ENCODE measurements at places on chromosomes 16 and 17.

GRCh38 chr16:53804467-53804866 is 100.5 kb downstream of the FTO start:
- DNase-seq = no peak

DNA sequence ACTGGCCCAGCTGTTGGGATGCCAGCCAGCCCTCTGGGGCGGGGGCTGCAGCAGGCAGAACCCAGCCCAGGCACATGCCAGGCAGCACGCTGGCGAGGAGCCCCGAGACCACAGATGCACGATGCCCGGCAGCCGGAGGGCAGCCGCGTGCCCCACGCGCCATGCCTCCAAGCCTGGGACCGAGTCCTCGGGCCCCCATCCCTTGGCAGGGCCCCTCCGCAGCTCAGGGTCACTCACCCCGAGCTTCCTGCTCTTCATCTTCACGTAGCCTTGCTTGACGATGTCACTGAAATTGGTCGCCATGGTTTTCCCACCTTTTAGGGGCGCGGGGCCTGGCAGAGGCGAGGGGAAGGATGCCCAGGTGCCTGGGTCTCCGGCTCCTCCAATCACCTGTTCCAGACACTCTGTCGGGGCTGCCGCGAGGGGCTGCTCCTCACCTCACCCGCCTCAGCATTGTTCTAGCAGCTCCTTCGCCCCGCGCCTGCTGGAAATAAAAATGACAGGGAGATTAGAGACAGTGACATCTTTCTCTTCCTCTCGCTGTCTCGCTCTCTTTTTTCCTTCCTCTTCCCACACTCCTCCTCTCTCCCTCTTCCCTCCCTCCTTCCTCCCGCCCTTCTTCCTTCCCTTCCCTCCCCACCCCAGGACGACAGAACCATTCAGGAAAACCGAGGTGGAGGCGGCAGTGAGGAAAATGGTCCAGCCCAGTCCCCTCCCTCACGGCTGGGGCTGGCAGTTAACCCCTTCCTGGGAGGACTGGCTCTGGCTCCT is 6.9 kb downstream of the DOK4 start:
- no peak for DNase-seq

DNA sequence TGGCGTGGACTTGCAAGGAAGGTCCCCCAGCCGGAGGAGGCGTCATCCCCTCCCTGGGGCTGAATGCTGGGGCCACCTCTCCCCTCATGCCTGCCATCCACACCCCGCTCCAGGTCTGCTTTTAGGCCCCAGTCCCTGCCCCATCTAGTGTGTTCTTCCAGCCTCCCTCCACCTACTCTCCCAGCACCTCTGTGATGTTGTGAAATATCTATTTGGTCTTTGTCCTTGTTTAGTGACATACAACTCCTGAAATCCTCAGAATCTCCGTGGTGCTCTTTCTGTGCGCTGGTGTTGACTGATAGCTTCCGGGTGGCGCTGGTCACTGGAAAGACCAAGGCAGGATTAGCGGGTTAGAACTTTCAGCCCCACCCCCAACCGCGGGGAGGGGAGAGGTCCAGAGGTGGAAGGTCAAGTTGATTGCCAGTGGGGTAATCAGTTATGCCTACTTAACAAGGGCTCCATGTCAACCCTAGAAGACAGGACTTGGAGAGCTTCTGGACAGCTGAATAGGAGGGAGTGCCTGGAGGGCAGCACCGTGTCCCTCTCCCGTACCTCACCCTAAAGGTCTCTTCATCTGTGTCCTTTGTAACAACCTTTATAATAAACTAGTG is 10.1 kb downstream of the TBC1D24 start:
- DNase-seq = no peak

GRCh38 chr17:79672496-79672895 is 58.2 kb upstream of the ENPP7 start:
- no peak for DNase-seq

DNA sequence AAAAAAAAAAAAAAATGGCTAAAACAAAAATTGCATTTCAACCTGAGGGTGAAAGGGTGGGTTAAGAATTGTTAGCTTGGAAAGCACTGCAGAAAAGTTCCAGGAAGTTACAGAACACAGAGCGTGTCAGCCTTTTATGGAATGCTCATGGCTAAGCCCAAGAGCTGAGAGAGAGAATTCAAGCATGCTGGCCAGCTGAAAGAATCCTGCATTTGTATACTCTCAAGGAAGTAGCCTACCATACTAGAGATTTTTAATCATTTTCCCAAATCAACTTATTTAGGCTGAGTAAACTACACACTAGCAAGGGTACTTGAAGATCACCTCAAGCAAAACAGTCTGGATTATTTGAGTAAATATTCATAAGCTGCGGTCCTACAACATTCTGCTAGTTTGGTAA is 153.9 kb downstream of the KCNJ2 start:
- no peak for DNase-seq

DNA sequence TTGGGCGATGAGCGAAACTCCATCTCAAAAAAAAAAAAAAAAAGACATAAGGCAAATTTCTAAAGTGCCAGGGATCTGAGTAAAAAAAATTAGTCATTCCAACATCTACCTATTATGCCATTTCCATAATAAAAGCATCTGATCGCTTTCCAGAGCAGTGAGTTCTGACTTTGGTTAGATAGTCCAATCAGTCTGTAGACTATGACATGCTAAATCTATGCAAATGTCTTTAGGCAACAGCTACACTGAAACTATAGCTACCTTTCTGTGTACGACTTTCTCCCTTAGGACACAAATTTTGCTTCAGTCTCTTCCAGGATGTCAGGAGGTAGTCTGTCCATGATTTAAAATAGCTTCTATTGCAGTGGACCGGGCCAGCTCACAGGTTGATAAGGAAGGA is 58.9 kb upstream of the ARHGAP44 start:
- no peak for DNase-seq

- no peak for DNase-seq
Observed at GRCh38 chr17:81342269-81343070, 47.4 kb upstream of the SLC38A10 start.

DNA sequence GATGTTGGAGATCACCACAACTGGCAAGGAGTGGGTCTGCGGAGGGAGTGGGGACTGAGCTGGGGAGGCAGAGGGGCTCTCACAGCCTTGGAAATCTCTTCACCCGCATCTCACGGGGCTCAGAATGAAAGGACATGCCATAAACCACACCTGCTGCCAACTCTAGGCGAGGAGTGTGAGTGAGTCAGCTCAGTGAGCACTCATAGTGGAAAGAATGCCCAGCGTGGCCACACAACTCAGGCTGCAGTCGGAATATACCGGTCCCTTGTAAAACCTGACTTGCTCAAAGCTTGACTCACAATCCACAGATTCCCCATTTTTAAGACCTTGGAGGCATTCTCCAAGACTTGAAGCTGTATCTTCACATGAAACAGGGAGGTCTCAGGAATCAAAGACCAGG is 36.7 kb downstream of the STAT5A start:
- DNase-seq = no peak

- no peak for DNase-seq
Observed at GRCh38 chr17:64117981-64118979, 11.7 kb downstream of the ERN1 start.

GRCh38 chr16:17098685-17099084 is 372.1 kb downstream of the XYLT1 start:
- no peak for DNase-seq

GRCh38 chr17:22268912-22269220 is 576.5 kb downstream of the KCNJ18 start:
- DNase-seq = no peak

DNA sequence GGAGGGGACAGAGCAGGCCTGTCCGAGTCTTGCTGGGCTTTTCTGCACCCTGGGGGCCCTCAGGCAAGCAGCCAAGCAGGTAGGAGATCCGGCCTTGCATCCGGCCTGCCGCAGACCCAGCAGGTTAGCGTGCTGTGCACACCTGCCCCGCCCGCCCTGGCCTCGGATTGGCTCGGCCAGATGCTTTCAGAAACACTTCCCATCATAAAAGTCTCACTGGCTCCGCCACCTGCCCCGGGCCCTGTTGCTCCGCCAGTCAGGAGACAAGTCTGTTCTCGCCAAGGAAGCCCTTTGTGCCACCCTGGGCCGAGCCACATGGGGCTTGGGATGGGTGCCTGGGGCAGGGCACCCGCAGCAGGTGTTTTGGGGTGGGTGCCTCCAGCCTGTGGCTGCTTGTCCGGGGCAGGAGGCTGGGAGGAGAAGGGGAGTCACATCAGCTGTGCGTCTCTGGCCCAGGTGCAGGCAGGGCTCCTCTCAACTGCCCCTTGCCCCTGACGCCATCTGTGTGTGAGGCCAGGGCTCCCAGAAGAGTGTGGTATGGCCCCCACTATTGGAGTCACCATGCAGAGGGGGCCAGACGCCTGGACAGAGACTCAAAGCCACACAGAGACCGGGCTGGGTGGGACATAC is 228.2 kb upstream of the GSE1 start:
- DNase-seq = no peak

DNA sequence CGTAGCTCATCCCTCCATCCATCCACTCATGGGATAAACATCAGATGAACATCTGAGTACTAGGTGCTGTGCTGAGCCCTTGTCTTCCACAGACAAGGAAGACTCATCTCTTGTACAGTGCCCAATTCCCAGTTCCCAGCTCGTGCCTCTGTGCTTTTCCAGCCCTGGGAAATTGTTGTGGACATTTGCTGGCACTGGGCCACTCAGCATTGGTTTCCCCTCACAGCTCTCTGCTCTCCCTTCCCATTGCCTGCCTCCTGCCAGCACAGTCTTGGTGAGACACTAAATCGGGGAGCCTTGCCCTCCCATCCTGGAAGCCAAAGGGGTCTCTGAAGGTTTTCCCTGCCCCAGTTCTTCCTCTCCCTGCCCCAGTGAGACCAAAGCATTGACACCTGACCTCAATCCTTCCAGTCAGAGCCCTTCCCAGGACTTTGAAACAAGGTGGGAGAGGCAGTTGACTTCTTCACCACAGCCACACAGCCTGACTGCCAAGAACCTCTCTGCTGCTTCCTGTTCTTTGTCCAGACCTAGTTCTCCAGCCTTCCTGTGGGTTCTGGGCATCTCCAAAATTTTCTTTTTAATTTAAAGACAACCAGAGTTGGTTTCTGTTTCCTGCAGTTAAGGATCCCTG is 50.2 kb downstream of the WSB1 start:
- DNase-seq = no peak

- DNase-seq = no peak
Observed at GRCh38 chr16:1471569-1472194, 3.1 kb downstream of the CLCN7 start.

GRCh38 chr17:76492989-76493501 is 8.2 kb downstream of the RHBDF2 start:
- DNase-seq = no peak

DNA sequence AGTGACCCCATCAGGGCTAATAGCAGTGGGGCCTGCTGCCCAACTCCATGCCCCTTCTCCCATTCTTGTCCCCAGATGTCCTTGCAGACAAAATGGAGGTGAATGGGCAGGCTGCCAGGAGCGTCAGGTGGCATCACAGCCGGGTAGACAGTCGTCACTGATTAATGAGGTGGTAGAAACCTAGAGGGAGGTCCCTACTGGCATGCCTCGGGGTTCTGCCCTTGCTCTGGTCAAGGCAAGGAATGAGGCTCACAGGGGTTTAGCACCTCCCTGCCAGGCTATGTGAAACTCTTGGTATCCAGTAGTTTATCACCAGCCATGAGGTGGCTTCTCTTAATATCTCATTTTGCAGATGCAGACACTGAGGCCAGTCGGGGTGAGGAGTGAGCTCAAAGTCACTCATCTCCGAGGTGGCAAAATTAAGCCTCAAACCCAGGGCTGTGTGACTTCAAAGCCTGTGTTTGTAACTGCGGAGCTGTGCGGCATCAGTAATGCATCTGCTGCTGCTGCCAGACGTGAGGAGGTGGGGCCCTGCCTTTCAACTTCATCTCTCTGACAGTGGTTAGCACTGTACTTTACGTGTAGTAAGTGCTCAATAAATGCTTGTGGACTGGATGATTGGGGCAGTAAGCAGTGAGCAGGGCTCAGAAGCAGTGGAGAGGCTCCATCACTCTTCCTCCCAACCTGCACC is 21.3 kb downstream of the RAI1 start:
- DNase-seq = no peak

GRCh38 chr17:74385201-74385600 is 17.9 kb downstream of the GPR142 start:
- DNase-seq = no peak

DNA sequence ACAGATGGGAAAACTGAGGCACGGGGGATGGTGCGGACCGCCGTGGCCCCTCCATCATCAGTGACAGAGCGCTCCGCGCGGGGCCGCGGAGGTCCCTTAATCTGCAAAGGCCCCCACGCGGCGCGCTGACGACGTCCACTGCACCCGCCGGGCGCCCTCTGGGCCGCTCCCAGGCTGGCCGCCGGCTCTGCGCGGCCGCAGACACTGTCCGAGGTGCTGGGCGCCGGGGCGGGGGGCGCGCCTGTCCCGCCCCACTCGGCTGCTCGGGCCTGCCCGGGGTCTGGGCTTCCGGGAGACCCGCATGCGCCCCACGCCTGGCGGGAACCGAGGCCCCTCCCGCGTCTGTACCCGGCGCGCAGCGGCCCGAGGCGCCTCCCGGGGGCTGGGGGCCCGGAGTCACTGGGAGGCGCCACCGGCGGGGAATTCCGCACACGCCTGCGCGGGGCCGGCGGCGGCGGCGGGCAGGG is 550 bp upstream of the RNF213 start:
- DNase-seq = peak; percentile 74

DNA sequence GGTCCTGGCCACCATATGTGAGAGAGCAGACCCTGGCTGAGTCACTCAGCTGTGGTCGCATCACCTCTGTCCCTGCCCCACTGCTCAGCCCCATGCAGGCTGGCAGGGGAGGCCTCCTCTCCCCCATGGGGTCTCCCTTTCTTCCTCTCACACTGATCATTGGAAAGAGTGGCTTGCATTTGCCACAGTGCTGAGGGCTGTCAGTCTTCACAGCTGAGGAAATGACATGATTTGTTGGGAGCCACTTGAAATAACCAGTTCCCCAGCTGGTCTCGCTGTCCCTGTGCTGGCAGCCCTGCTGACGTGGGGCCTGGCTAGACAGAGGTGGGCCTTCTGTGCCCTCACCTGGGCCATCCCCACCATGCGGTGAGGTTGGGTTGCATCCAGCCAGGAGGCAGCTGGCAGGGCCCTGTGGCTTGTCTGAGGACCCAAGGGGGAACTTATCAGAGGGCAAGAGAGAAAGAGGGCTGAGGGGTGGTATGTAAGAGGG is 30.1 kb upstream of the MED9 start:
- no peak for DNase-seq

DNA sequence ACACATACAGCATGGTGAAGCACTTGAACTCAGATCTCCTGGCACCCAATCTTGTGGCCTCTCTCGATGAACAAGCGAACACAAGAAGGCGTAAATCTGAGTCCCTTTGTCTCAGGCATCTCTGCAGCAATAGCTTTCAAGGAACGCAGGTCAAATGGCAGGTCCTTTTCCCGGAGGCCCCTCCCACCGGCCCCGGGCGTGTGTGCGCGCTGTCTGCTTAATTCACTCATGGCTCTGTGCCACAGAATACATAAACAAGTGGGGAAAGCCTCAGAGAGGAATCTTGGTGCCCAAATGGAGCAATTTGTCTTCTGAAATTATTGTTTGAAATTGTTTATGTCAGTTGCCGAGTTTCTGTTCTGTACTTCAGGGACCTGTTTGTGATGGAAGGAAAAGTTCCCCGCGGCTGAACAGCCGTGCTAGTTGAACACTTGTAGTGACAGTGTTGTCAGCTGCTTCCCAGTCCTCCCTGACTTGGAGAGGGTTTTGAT is 14.8 kb downstream of the MYOCD start:
- DNase-seq = no peak

GRCh38 chr17:68401288-68401687 is 56.0 kb downstream of the WIPI1 start:
- no peak for DNase-seq
